ENCODE measurements at places on chromosomes 7 and 10.

DNA sequence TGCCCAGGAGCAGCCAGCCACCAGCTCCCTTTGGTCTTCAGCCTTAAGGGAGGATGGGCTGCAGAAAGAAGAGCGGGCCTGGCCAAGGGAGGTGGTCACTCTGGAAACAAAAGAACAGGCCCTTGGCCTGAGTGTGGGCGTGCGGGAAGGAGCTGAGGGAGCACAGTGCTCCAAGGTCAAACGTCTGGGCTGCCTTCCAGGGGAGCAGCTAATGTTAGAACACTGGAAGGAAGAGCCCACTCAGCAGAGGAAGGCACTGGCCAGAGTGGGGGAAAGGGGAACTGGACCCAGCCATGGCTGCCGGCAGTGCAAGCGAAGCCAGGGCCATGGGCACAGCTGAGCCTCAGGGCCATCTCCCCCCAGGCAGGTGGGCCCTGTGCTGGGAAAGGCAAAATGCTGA, 42.7 kb downstream of the FAM53B start:
- no peak for DNase-seq

DNA sequence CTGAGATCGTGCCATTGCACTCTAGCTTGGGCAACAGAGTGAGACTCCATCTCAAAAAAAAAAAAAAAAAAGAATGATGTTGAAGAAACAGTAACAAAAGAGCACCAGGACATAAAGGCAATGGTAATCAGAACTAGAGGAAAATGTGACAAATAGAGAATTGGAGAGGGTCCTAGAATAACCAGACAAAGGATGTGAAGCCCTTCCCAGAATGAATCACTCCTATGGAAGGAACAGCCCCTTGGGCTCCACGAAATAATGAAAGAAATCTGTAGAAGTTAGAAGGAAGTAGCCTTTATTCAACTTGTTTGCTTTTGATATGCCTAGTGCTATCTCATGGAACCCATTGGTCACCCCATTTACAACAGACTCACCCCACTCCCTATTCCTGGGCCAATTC, 169.2 kb downstream of the SUGCT start:
- DNase-seq: no peak

- no peak for DNase-seq
These were observed 45.9 kb downstream of the SGMS1 start for GRCh38 chr10:50577681-50578350.

DNA sequence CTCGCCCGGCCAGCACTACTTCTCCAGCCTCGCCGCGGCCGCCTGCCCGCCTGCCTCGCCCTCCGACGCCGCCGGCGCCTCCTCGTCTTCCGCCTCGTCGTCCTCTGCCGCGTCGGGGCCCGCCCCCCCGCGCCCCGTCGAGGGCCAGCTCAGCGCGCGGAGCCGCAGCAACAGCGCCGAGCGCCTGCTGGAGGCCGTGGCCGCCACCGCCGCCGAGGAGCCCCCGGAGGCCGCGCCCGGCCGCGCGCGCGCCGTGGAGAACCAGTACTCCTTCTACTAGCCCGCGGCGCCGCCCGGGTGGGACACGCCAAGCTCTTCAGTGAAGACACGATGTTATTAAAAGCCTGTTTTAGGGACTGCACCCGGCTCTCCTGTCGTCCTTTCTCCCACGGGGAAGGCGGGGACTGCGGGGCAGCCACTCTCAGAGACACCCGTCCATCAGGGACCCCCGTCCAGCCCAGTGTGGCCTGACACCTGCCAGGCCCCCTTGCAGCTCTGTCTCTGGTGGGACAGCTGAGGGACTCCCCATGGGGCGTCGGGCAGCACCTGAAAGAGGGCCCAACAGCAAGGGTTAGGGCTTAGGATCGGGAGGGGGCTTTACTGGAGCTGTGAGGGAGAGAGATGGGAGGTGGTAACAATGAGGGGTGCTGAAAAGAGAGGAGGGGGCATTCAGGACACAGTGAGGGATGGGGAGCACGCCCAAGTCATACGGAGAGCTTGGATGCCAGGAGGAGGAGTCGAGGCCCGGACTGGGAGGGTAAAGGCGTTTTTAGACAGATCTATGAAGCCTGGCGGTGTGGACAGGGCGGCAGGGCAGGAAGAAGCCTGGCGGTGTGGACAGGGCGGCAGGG, 34.7 kb downstream of the SPDYE6 start:
- DNase-seq: no peak

- no peak for DNase-seq
These were observed 28.2 kb downstream of the SKIDA1 start for GRCh38 chr10:21497177-21497807.

Measured in stimulated activated CD8-positive, alpha-beta memory T cell treated with anti-CD3 and anti-CD28 coated beads, Interleukin-4, amount 100 ng/mL, for 1 hour (primary cell).